Daoy (cell line): ENCODE measurements at places on chromosomes 2 and 18. TPM values are rescaled to one million over a fixed set of nuclear protein-coding genes. Genes with fewer than 3 reads are reported as not detected.

The CRYGD gene
- not detected in 2 replicates for total RNA-seq

The MC5R gene
- not detected in 2 replicates for total RNA-seq

The ACMSD gene
- total RNA-seq, result not detected in 2 replicates

The ARMC9 gene
- 38.3 and 39.4 TPM in 2 replicates for total RNA-seq

The C2orf66 gene
- total RNA-seq, result not detected in 2 replicates

GRCh38 chr2:158904627-158905177 lies 63.7 kb upstream of the TANC1 start:
- DNase-seq, result no peak

GRCh38 chr2:79721966-79722365 lies 209.1 kb downstream of the CTNNA2 start:
- no peak for DNase-seq

- peak; percentile 79 for DNase-seq
Measured at GRCh38 chr2:208254118-208254870, 577 bp downstream of the IDH1 start.

DNA sequence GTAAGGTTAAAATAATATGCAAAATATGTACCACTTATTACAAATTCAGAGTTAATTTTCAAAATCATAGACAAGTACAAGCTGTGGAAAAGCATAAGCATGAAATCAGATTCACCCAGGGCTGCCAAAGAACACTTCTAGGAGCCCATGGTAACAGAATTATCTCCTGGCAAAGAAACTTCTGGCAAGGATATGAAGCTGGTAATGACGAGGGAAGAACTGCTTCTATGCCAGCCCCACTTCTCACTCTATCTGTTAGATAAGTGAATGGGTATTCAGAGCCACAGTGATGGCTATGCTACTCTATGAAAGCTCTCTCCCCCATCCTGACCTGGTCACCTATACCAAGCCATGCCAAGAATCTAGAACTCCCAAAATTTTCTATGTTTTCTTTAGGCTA lies 36.9 kb upstream of the PDE1A start:
- DNase-seq, result no peak

DNA sequence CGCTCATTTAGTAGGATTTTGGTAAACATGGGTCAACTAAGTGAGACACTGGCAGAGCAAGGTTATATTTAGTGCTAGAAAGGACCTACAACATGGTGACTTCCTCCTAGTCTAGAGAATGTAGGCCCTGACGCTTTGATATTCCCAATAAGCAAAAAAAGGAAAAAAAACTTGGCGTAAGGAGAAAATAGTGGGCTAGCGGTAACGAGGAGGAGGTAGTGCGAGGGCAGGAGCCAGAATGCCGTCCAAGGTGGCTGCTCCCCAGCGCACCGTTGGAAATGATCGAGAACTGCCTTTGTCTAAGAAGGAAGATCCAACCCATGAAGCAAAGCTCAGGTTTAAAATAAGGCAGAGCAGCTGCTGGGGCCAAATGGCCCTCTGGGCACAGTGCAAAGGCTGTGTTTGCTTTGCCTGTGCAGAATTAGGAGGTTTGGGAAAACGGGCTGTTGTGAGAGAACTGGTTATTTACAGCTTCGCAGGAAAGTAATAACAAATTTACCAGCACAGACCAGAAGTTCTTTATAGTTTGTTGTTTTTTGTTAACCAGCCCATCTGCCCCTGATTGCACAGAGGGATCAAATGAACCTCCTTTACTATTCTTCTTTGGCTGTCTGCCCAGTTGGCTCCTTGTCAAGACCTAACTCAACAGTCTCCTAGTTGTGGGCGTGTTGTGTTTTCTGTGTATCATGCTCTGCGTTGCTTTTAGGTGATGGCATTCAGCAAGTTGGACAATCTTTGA lies 86.6 kb downstream of the ITGB1BP1 start:
- peak; percentile 85 for DNase-seq

- no peak for DNase-seq
Measured at GRCh38 chr18:52200406-52200805, 139.6 kb upstream of the DCC start.

DNA sequence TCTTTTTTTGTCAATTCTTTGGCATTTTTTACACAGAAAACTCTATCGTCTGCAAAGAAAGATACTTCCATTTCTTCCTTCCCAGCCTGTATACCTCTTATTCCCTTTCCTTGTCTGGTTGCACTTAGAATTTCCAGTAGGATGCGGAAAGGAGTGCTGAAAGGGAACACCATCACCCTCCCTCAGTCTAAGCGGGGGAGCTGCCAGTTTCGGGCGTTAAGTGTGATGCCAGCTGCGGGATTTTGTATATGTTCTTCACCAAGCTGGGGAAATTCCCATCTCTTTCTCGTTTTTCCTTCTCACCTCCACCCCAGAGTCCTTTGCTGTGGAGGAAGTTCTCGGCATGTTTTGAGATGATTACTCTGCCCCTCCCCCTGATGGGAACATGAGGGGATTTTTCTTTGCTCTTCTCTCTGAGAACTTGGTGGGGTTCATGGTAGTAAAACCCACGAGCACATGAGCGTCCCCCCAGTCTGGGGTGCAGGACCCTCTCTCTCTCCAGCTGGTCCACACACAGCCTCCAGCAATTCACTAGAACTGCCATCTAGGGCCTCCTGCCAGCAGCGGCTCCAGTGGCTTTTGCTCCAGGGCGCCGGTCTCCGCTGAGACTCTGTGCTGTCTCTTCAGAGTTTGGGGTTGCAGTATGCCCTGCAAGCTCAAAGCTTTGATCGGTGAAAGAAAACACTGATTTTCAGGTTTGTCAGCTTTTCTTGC lies 15.5 kb downstream of the AQP12A start:
- DNase-seq, result no peak

GRCh38 chr18:74868461-74868860 lies 270.8 kb downstream of the ZNF407 start:
- DNase-seq, result no peak
